Inflammatory macrophage treated with lipopolysaccharide for 1 hour (primary cell): ENCODE measurements at places on chromosomes 1 and 21.

DNA sequence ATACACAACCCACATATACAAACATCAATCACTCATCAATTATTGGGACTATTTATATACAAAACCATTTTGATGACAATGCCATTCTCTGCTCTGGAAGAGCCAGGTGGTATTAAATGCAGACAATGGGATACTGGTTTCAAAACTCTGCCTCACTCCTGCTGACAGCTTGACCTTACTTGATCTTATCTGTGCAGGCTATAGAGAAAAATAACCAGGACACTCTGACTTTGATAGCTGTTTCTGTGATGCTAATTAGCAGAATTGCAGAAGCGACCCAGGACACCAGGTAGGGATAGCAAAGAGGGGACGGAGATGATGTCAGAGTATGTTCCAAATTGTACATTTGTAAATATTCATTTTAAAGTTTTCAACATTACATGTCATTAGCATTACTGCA, 89.5 kb downstream of the OLFM3 start:
- no peak for DNase-seq

GRCh38 chr1:185463011-185463410, 146.0 kb upstream of the IVNS1ABP start:
- DNase-seq: no peak

DNA sequence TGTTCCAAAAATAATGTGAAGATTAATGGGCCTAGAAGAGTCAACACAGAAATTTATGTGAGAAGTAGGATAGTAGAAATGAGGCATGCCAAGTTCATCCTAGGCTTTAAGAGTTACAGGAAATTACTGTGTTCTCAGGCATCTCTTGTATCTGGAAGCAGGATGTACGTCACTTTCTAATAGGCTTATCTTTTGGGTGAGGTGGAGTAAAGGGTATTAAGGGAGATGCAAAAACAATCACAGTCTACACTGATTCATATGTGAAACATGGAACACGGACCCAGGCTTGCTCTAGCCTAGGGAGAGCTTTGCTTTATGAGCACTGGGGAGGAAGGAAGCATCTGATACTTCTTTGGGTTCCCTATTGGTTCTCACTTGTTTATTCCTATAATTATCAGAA, 84.5 kb upstream of the RGS4 start:
- DNase-seq: no peak

- DNase-seq: no peak
These were observed 154.8 kb downstream of the C1orf21 start for GRCh38 chr1:184541537-184542152.

DNA sequence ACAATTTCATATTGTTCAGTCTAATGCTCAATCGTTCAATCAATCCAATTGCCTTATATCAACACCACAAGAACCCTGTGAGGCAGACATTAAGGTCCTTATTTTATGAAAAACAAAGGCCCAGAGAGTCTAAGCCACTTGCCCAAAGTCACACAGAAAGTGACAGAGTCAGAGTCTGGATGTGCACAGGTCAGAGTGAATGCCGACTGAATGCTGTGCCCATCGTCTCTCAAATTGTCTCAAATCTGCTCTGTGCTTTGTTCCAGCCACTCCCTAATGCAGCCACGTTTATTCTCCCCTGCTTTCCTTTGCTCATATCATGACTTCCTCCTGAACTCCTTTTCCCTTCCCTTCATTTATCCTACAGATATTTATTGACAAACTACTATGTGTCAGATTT, 558.3 kb downstream of the MATN1 start:
- DNase-seq: no peak
